Activated naive CD4-positive, alpha-beta T cell treated with anti-CD3 and anti-CD28 coated beads, Interleukin-2, amount 50 U/mL, for 16 hours (primary cell): ENCODE measurements at places on chromosomes 2 and 18.

GRCh38 chr18:55252901-55253300 is 293.6 kb upstream of the CCDC68 start:
- no peak for DNase-seq

GRCh38 chr18:5197461-5197860 is 404 bp upstream of the AKAIN1 start:
- DNase-seq = no peak

- no peak for DNase-seq
These were observed 53.7 kb downstream of the EHD3 start for GRCh38 chr2:31287654-31288053.

GRCh38 chr2:202335791-202336467 is 40.2 kb upstream of the BMPR2 start:
- DNase-seq = no peak
